ENCODE measurements at places on chromosomes 12 and 14.

DNA sequence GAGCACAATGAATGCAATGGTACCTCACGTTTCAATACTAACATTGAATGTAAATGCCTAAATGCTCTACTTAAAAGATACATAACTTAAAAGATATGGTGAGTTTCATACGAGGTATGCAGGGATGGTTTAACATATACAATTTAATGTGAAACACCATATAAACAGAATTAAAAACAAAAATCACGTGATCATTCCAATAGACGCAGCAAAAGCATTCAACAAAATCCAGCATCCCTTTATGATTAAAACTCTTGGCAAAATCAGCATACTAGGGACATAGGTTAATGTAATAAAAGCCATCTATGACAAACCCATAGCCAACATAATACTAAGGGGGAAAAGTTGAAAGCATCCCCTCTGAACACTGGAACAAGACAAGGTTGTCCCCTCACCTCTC is 845.7 kb downstream of the SLC16A7 start:
- no peak for DNase-seq

DNA sequence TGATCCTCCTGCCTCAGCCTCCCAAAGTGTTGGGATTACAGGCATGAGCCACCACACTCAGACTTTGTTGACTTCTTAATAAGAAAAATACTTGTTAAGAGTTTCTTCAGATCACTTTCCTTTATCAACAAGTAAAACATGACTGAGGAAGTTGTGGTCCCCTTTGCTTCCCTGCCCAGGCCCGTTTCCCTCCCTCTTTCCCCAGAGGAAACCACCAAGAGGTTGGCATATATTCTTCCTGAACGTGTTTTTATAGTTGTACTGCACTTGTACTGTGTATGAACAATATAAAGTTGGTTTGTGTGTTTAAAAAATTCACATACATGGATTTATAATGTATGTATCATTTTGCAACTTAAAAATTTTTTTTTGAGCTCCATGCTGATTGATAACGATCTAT is 28.4 kb downstream of the PTPN11 start:
- DNase-seq = no peak

DNA sequence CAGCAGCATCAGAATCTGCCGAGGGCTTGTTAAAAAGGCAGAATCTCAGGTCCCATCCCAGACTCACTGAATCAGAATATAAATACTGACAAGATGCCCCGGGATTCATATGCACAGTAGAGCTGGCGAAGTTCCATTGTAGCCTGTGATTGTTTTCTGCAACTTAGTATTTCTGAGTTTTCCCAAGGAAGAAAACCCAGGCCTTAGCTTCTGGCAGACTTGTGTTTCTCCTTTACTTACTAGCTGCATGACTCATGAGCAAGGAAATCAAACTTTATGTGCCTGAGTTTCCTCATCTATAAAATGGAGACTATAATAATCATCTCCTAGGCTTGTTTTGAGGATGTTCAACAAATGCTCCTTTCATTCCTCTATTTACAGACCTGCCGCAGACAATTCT is 278.5 kb upstream of the PLEKHG7 start:
- no peak for DNase-seq

DNA sequence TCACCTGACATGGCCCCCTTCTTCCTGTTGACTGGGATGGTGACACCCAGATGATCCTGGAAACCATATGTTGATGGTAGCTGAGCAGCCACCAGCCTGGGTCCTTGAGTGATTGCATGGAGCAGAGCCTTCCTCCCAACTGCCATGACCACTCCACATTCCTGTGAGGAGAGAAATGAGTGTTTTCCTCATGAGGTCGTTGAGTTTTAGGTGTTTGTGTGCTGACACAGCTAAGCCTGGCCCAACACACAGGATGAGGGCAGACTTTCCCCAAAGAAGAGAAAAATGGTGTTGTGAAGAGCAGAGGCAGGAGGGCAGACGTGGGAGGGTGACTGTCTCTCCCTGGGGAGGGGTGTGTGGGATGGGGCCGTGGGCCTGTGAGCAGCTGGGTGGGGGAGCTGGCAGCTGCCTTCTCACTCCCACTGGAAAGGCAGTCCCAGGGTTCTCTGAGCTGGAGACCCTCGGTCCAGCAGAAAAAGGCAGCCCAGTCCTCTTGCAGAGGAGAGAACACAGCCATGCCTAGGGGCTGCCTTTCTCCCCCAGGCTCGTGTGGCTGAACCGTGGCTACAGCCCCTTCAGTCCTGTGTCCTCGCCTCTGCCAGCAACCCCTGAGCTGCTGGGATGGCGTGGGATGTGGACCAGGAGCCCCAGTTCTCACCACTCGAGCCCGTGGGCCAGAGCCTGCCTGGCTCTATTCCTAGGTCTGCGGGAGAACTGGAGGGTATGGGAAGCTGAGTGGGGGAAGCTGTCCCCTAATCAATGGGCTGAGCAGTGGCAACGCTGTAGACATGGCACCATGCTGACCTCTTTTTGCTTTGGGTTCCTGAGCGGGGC is 257.0 kb downstream of the ADGRD1 start:
- no peak for DNase-seq

- no peak for DNase-seq
Measured at GRCh38 chr12:48390026-48390425, 39.3 kb upstream of the ZNF641 start.

GRCh38 chr12:67486671-67487070 is 161.9 kb upstream of the DYRK2 start:
- no peak for DNase-seq

GRCh38 chr14:106813477-106813823 is 1287.1 kb downstream of the TMEM121 start:
- DNase-seq = no peak

DNA sequence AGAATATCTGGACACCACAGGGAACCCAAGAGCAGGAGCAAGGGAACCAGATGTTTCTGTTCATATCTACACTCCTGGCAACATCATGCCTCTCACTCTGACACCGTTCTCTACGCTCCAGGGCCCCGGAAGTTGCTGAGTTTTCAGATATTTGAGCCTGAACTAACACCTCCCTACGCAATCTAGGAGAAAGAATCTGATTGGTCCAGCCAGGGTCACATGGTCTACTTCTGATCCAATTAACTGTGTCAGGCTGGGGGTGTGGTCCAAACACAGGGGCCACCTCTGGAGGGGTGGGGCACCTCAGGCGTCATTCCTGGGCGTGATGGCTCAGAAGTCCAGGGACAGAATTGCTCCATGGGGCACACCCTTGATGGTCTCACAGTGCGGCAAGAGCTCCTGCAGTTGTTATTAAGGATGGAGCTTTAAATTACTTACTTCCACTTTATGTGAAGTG is 165.5 kb downstream of the PTPN11 start:
- DNase-seq = no peak

GRCh38 chr12:130351326-130351725 is 13.6 kb downstream of the PIWIL1 start:
- no peak for DNase-seq

GRCh38 chr14:68921049-68921448 is 58.1 kb downstream of the ACTN1 start:
- DNase-seq = no peak

DNA sequence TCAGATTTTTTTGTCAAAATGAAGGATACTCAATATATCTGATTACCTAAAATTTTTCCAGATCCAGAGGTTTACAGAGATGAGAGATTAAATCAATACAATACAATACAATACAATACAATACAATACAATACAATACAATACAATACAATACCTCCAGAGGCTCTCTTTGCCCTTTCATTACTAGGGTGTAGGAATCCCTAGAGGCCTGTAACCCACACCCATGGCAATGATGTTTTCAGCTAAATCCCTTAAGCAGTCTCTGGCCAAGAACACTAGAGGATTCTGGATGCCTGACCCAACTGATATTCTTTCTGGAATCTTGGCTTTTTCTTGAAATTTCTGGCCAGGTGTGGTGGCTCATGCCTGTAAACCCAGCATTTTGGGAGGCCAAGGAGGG is 23.7 kb upstream of the AEBP2 start:
- no peak for DNase-seq

GRCh38 chr12:123696646-123697045 is 15.5 kb upstream of the ATP6V0A2 start:
- DNase-seq = no peak

GRCh38 chr12:123754041-123754772 is 7.9 kb upstream of the DNAH10 start:
- no peak for DNase-seq

DNA sequence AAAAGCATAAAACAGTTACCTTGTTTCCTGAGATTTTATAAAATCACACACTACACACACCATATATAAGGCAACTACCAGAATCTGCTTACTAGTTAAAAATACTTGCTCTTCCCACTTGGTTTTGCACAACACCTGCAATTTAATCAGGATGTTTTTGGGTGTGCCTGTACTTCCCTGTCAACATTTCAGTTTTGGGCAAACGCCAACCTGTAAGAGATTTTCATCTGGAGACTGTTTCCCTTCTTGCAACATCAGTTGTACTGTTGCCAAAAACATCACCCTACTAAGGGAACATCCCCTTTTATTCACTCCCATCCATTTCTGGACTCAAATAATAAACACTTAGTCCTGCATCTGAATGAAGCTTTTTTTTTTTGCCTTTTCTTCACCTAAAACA is 172.3 kb downstream of the DUSP6 start:
- no peak for DNase-seq

GRCh38 chr14:75328558-75329155 is 50.0 kb downstream of the FOS start:
- no peak for DNase-seq

DNA sequence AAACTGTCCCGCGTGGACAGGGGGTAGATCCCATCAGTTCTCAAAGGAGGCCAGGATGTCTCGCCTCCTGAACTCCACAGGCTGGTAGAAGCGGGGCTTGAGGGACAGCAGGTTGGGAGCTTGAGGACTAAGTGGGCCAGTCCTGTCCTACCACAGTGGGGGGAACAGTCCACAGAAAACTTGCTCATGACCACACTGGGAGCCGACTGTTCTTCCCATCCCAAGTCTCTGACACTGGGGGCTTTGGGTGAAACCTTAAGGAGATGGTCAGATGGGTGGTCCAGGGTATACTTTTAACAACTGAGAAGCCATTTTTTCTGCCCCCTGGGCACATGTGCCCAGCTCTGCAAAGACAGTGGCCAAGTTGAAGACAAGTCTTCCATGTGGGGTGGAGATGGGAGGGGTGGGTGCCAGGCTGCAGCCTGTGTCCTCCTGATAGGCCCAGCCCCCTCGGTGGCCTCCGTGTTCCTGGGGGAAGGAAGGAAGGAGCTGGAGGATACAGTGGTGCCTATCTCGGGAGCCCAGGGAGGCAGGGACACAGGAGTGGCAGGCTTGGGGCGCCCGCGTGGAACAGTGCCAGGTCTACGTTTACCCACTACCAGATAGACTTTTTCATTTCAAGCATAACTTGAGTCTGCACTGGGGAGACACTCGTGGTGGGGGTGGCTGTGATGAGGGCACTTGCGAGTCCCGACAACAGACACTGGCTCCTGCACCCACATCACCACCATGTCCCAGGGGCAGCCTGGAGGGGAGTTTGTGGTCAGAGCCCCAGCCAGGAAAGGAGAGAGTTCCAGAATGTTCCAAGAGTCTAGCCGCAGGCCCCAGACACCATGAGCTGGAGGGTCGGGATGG is 14.7 kb downstream of the RHOF start:
- DNase-seq = no peak

DNA sequence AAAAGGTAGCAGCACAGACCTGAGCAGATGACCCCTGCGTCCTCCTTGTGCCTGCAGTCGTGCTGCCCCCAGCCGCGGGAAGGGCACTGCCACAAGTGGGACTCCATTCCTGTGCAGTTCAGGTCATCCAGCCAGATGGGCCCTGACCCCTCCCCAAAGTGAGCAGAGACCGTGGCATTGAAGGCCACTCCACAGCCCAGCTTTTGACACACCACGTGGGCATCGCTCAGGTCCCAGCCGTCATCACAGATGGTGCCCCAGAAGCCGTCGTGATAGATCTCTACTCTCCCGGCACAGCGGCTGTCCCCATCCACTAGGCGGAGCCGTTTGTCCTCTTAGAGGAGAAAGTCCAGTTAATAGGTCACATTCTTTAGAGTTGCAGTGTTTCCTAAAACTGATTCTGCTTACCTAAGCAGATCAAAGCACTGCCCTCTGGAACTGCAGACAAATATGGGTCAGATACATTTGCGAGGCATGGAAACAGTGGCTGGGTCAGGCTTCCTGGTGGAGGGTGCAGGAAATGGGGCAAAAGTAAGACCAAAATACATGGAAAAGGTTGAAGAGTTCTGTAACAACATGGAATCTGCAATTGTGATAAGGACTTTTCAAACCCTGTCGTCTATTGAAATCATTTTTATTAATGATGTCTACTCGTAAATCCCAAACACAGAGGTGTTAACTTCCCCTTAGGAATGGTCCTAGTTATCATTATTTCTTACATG is 69.4 kb downstream of the CD163L1 start:
- no peak for DNase-seq

DNA sequence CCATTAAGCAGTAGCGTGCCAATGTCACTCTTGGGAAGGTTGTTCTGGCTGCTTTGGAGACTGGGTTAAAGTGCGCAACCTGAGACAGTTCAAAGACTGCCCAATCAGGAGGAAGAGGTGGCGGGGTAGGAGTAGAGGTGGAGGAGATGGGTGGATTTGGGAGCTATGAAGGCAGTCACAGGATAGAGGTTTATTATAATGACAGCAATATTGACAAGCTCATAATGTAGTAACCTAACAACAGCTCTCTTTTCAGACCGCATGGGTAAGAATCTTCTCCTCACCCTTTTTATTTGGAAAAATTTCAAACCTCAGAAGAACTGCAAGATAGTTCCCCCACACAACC is 5.3 kb upstream of the PSMD9 start:
- DNase-seq = no peak

GRCh38 chr12:131617596-131618302 is 93.1 kb upstream of the SFSWAP start:
- no peak for DNase-seq

GRCh38 chr12:123096182-123096581 is 54.7 kb downstream of the PITPNM2 start:
- DNase-seq = no peak

DNA sequence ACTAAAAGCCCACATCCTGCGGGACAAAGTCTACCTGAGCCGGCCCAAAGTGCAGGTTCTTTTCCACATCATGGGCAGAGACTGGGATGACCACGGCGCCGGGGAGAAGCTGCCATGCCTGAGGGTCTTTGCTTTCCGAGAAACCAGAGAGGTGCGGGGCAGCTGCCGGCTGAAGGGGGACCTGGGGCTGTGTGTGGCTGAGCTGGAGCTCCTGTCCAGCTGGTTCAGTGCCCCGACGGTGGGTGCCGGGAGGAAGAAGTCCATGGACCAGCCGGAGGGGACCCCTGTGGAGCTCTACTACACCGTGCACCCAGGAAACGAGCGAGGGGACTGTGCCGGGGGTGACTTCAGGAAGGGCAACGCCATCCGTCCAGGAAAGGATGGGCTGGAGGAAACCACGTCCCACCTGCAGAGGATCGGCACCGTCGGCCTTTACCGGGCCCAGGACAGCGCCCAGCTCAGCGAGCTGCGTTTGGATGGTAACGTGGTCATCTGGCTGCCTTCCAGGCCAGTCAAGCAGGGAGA is 148.1 kb downstream of the TMEM132C start:
- no peak for DNase-seq

GRCh38 chr12:11134305-11134704 is at the start of gene TAS2R30:
Gene TAS2R30 (minus strand): TSS chr12:11134644. CDS start chr12:11134244, 400 bp downstream.
- DNase-seq = no peak

All from activated CD4-positive, CD25-positive, alpha-beta regulatory T cell (primary cell).